Hepatic stellate cell (primary cell): ENCODE measurements at places on chromosomes 1 and 21.

DNA sequence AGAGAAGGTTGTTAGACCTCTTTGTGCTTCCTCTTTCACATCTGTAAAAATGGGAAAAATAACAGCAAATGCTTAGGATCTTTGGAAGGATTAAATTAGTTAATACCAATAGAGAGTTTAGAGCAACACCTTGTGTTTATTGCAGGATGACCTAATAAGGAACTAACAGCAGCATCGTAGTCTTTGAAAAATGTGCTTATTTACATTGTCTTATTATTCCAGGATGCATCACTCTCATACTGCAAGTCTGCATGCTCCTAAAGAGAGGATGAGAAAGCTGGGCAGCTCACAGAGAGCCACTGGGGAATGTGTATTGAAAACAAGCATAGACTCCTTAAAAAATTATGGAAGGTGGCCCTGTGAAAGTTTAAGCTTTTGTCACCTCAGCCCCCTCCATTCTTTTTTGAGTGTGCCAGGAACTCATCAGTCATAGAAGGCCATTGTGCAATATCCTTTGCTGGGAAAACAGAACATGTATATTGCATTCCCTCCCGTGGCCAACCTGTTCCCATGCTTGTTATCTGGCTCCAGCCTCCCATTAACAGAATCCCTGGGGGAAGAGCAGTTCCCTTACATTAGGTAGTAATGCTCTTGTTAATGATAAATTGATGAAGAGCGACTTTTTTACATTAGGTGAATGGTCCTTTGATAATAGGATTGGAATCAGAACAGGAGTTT is 180.7 kb downstream of the ZNF326 start:
- DNase-seq = no peak

- DNase-seq = no peak
Observed at GRCh38 chr21:34834290-34834689, 165.5 kb downstream of the CLIC6 start.

GRCh38 chr1:77371396-77371795 is 89.6 kb downstream of the AK5 start:
- no peak for DNase-seq

- DNase-seq = no peak
Observed at GRCh38 chr1:15120251-15120945, 33.1 kb upstream of the TMEM51 start.

- no peak for DNase-seq
Observed at GRCh38 chr1:121519042-121519755, 334.4 kb downstream of the SRGAP2C start.

- DNase-seq = no peak
Observed at GRCh38 chr21:39467746-39468145, 16.0 kb downstream of the SH3BGR start.
